ENCODE measurements at places on chromosomes 5 and 9.

DNA sequence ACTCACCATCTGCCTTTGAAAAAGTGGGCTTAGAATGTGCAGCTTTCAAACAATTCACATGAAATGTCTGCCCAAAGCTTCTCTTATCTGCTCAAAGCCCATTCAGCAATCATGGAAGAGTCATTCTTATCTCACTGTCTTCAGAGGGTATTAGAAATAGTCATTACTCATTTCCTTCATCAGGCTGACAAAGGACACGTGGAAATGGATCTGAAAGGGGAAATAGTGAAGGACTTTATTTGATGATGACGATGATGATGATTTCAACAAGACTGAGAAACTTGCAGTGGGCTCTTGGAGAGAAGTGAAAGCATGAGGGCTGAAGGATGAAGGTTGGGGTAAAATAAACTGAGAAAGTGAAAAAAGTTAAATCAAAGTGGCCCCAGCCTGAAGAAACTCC lies 194.3 kb downstream of the SMARCA2 start:
- H3K27ac ChIP-seq = peak overlapping the region; percentile 20
- H3K27me3 ChIP-seq = no peaks in the 10 kb centered on the region
- H3K36me3 ChIP-seq = peaks cover 2% of the 10 kb centered on the region

GRCh38 chr5:139451176-139451575 lies 11.4 kb downstream of the ECSCR start:
- peaks cover 8% of the 10 kb centered on the region for H3K27me3 ChIP-seq
- no peak overlapping the region for H3K27ac ChIP-seq
- peaks cover 17% of the 10 kb centered on the region for H3K4me1 ChIP-seq
- H3K4me3 ChIP-seq = no peak overlapping the region
- H3K36me3 ChIP-seq = no peaks in the 10 kb centered on the region

DNA sequence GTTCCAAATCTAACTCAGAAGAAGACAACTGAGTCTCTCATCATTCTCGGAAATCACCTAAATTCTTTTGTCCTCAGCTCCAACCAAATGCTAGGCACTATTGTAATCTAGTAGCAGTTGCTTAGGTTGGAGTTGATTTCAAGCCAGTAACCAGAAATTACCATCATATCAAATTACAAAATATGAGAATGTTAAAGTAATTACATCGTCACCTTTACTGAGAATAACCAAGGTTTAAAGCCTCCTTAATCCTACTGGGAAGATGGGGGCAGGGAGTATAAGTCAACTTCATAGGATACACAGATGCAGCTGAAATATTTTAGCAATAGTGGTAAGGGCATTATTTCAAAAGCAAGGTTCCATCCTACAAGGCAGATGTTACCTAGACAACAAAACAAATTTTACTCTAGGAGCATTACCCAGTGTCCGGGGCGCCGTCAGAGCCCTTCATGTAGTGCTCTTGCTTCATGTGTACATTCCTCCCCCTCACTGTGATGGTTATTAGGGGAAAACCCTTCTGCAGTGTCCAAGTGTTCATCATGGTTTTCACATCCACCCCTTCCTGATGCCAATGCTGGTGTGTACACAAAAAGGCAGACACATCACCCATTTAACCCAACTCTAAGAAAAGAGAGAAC lies 19.5 kb downstream of the ERAP1 start:
- H3K4me3 ChIP-seq = no peak overlapping the region
- H3K27me3 ChIP-seq = no peaks in the 10 kb centered on the region
- H3K27ac ChIP-seq = peak overlapping the region; percentile 0
- peaks cover 38% of the 10 kb centered on the region for H3K36me3 ChIP-seq
- no peaks in the 10 kb centered on the region for H3K4me1 ChIP-seq
- no peak for DNase-seq

- peaks cover 9% of the 10 kb centered on the region for H3K27me3 ChIP-seq
- H3K4me3 ChIP-seq = no peak overlapping the region
- H3K27ac ChIP-seq = no peak overlapping the region
- peaks cover 3% of the 10 kb centered on the region for H3K4me1 ChIP-seq
Measured at GRCh38 chr9:86246752-86247161, 12.7 kb downstream of the C9orf153 start.

DNA sequence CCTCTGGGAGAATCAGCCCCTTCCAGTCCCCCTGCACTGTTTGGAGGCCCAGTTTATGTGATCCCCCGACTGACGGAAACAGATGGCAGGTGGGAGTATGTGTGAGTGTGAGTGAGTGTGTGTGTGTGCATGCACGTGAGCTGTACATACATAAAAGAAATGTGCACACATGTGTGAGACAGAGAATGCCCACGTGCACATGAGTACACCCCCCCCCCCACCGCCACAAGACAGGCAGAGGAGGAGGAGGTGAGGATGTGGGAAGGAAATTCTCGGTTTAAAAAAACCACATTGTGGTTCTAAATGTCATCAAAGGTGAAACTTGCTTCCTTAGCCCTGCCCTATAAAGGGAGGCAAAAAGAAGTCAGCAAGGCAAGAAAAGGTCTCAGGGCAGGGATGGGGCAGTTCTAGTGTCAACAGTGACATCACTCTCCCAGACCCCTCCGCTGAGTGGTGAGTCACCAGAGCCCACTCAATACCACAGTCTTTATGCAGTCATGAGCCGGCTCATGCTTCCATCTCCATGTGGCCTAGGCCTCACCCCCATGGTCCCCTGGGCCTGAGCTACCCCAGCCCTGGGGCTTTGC lies 79.2 kb upstream of the HSPA9 start:
- DNase-seq = no peak
- H3K4me1 ChIP-seq = peaks cover 27% of the 10 kb centered on the region
- peaks cover 1% of the 10 kb centered on the region for H3K36me3 ChIP-seq
- H3K4me3 ChIP-seq = no peak overlapping the region
- H3K27ac ChIP-seq = no peak overlapping the region

GRCh38 chr9:36572515-36573418 lies at the start of gene MELK:
Gene MELK, plus strand, starts transcription at chr9:36572895. Its CDS starts 8,787 bp downstream, at chr9:36581682.
- peak; percentile 73 for DNase-seq
- H3K4me3 ChIP-seq = peak within 1 kb of the TSS; percentile 94
- peak within 1 kb of the TSS; percentile 86 for H3K27ac ChIP-seq
- H3K27me3 ChIP-seq = peaks cover 4% of the 10 kb centered on the region

DNA sequence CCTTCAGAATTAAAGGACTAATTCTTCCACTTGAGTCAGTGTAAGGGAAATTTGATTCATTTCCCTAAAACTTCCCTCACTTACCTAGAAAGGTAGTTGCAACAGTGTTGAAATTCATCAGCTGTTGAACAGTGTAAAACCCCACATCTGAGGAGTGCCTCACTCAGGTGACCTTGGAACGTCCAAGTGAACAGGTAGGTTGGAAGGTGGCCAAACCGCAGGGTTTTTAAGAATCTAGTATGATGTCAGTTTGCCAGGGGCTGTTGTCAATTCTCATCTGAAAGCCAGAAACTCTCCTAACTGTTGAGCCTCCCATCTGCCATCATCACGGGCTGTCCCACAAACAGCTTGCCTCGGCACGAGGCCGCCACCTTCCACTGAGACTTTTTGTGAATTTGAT lies 105.7 kb downstream of the TMEM174 start:
- H3K4me1 ChIP-seq = no peaks in the 10 kb centered on the region
- no peak for DNase-seq
- H3K4me3 ChIP-seq = no peak overlapping the region
- peaks cover 24% of the 10 kb centered on the region for H3K27me3 ChIP-seq

DNA sequence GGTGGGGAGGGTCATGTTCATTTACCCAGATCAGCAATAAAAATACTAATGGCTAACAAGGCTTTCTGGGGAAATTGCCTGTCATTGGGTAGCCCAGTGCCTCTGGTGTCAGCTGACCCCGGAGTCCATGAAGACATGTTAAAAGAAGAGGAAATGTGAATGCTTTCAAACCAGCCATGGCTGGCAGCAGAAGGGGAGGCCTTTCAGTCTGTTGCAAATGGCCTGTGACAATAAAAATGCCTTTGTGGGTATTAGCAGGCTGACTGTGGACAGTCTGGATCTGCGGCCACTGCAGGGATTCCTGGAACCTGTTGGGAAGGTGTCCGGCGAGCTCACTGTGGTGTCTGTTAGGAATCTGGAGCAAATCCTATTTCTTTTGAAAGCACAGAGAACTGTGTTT lies 7.5 kb downstream of the ABL1 start:
- H3K27ac ChIP-seq = no peak overlapping the region
- no peaks in the 10 kb centered on the region for H3K27me3 ChIP-seq
- H3K36me3 ChIP-seq = no peaks in the 10 kb centered on the region

DNA sequence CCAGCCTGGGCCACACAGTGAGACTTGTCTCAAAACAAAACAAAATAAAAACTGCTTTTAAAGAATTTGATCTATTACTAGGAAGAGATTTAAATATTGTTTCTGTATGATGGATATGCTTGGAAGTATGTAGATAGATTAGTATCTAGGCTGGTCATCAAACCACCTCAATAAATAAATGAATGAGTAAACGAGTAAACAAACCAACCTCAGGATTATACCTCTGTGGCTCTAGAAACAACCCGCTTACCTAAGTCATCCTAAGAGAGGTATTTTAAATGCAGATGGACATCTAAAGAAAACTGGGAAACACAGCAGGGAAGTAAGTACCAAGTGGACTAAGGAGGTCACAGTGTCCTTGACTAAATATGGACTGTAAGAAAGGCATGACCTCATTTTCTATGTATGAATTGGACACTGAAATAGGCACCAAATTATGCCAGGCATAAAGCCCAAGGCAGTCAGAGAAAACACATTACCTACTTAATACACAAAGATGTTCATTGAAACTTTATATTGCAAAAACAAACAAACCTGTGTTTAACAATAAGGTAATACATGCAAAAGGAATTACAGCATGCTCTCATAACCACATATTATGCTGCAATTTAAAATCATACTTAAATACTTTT lies 7.3 kb downstream of the ANKH start:
- H3K27me3 ChIP-seq = no peaks in the 10 kb centered on the region
- peaks cover 16% of the 10 kb centered on the region for H3K4me1 ChIP-seq
- peaks cover 4% of the 10 kb centered on the region for H3K36me3 ChIP-seq
- H3K4me3 ChIP-seq = no peak overlapping the region
- no peak for DNase-seq
- no peak overlapping the region for H3K27ac ChIP-seq

GRCh38 chr9:115413304-115413703 lies 295.3 kb upstream of the TNC start:
- H3K4me1 ChIP-seq = peaks cover 2% of the 10 kb centered on the region
- no peak overlapping the region for H3K27ac ChIP-seq
- H3K27me3 ChIP-seq = peaks cover 7% of the 10 kb centered on the region
- H3K36me3 ChIP-seq = no peaks in the 10 kb centered on the region

- H3K4me3 ChIP-seq = no peak overlapping the region
- H3K36me3 ChIP-seq = no peaks in the 10 kb centered on the region
- H3K27ac ChIP-seq = no peak overlapping the region
- no peaks in the 10 kb centered on the region for H3K4me1 ChIP-seq
- no peak for DNase-seq
Measured at GRCh38 chr9:38035873-38036272, 33.2 kb downstream of the SHB start.

DNA sequence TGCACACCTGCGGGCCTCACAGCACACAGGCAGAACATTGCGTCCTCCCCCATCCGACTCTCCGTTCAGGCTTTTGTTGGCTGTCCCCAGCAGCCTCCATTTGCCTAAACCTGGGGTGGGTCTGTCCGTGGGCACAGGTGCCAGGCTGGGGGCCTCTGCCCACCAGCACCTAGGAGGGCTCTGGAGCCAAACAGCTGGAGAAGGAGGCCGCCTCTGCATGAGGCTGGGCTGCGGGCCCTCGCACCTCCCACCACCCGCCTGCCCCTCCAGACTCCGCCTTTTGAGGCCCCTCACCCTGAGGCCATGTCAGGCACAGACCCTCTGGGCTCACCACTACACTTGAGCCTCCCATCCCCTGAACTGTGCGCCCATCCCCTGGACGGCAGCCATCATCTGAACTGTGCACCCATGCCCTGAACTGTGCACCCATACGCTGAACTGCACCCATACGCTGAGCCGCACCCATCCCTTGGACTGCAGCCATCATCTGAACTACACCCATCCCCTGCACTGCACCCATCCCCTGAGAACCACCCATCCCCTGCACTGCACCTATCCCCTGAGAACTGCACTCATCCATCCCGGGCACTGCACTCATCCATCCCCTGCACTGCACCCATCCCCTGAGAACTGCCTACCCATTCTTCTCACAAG lies 98.0 kb upstream of the OTULINL start:
- DNase-seq = no peak
- no peak overlapping the region for H3K27ac ChIP-seq
- H3K27me3 ChIP-seq = no peaks in the 10 kb centered on the region
- H3K36me3 ChIP-seq = peaks cover 40% of the 10 kb centered on the region
- no peak overlapping the region for H3K4me3 ChIP-seq

DNA sequence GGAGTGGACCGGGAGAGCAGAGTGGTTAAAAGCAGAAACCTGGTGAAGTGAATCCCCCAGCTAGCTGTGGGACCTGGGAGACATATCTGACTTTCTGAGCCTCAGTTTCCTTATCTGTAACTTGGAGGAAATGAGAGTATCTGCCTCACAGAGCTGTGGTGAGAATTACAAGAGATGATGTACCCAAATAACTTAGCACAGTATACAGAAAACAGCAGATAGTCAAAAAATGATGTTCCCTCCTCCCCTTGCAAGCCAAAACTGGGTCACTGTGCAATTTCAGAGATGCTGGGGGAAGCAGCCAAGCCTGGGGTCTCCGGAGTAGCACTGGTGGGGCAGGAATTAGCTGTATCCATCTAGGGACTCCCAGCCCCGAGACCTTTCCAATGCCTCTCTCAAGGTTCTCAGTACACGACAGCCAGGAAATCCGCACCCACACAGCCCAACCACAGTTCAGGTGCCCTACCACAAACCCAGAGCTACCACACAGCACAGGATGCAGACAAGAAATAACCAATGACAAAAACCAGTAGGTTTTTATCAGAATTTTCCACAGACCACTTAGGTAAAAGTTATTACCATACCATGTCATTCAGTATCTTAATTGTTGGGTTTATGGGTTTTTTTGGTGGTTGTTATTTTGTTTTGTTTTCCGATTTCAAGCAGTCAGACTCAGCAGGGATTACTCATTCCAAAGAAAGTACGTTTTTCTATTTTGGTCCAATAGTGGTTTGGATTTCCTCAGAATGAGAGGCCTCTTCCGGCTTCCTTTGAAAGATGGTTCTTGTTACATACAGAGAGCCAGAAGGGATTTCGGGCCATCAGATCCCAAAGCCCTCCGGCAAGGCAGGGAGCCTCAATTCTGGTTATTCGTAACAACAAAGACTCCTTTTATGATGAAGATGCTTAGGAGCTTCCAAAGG lies 4.9 kb upstream of the HRH2 start:
- H3K27ac ChIP-seq = no peak overlapping the region
- H3K4me1 ChIP-seq = peaks cover 12% of the 10 kb centered on the region
- H3K36me3 ChIP-seq = peaks cover 5% of the 10 kb centered on the region
- no peak overlapping the region for H3K4me3 ChIP-seq
- H3K27me3 ChIP-seq = peaks cover 23% of the 10 kb centered on the region

GRCh38 chr5:79702606-79703380 lies 13.2 kb downstream of the CMYA5 start:
- peaks cover under 1% of the 10 kb centered on the region for H3K4me1 ChIP-seq
- H3K4me3 ChIP-seq = no peak overlapping the region
- H3K36me3 ChIP-seq = no peaks in the 10 kb centered on the region
- no peak overlapping the region for H3K27ac ChIP-seq
- no peaks in the 10 kb centered on the region for H3K27me3 ChIP-seq

DNA sequence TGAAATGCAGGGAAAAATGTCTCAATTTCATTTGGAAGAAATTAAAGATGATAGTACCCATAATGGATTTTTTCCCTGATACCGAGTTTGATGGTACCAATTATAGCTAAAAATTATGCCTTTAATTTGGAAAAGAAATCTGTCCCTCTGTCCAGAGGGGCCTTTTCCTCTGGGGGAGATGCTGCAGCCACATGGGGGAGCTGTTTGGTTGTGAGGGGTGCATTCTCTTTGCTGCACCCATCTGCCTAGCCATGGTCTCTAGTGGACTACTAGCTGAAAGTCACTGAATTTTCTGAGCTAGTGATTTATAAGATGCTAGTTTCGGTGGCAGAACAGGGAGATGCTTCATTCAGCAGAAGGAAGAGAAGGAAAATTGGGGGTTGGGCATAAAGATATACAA lies 9.6 kb downstream of the SEC61B start:
- no peak overlapping the region for H3K4me3 ChIP-seq
- H3K27ac ChIP-seq = peak overlapping the region; percentile 98
- peak; percentile 50 for DNase-seq
